ENCODE measurements at places on chromosomes 2 and 18.

GRCh38 chr2:230774348-230774951, 61.8 kb downstream of the CAB39 start:
- DNase-seq = no peak

DNA sequence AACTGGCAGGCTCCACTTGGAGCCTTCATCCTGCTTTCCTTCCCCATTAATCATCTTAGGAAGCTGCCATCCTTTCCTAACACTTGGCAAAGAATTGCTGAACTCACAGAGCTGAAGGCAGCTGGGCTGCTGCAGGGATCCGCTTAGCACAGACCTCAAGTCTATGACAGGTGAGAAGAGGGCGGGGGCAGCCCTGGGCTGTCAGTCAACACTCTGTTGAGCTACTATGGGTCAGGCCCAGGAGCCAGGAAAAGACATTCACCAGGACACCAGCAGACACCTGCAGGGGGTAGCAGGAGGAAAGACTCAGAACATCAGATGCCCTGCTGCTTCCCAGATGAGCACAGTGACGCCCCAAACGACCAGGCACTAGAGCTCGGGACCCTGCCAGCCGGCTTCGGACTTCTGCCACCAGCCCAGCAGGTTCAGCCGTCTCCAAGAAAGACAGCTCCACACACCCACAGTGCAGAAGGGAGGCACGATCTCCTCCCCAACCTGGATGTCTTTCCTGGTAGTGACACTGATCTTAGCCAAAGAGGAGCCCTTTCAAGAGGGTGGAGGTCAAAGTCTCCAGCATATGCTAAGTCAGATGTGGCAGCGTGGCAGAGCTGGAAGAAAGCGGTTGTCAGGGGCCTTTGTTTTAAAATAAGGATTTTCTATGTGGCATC, 55.2 kb downstream of the SNORC start:
- DNase-seq = no peak

GRCh38 chr2:200311139-200311538, 4.6 kb downstream of the SPATS2L start:
- no peak for DNase-seq

GRCh38 chr2:100902817-100903405, 83.0 kb downstream of the NPAS2 start:
- no peak for DNase-seq

DNA sequence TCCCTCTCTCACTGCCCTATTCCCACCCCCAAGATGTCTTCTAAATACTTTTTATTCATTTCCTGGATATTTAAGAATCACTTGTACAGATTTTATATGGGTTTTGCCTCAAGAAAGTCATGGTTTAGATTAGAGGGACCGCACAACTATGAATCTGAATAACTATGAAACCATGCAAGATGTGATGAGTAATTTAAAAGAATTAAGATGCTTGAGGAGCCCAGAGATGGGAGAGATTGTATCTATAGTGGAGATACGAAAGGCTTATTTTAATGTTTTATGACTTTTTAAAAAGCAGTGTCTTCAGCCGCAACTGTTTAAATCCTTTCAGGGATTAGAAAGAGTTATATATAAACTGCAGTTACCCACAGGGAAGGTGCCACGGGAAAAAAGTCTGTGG, 324.1 kb downstream of the LPIN1 start:
- no peak for DNase-seq

Data from CD14-positive monocyte (primary cell).